Posterior cingulate gyrus (tissue), 11 donors: ENCODE measurements at places on chromosomes 6 and 20.

- DNase-seq = no peak
These were observed 1.4 kb downstream of the MDGA1 start for GRCh38 chr6:37696220-37696840.

DNA sequence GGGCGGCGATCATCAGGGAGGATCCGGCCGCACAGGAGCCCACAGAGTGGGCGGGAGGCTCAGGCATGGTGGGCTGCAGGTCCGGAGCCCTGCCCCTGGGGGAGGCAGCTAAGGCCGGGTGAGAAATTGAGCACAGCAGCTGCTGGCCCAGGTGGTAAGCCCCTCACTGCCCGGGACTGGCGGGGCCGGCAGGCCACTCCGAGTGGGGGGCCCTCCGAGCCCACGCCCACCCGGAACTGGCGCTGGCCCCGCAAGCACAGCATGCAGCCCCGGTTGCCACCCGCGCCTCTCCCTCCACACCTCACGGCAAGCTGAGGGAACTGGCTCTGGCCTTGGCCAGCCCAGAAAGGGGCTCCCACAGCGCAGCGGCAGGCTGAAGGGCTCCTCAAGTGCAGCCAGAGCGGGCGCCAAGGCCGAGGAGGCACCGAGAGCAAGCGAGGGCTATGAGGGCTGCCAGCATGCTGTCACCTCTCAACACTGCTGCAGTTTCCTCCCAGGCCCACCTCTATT, 48.1 kb upstream of the UST start:
- no peak for DNase-seq

DNA sequence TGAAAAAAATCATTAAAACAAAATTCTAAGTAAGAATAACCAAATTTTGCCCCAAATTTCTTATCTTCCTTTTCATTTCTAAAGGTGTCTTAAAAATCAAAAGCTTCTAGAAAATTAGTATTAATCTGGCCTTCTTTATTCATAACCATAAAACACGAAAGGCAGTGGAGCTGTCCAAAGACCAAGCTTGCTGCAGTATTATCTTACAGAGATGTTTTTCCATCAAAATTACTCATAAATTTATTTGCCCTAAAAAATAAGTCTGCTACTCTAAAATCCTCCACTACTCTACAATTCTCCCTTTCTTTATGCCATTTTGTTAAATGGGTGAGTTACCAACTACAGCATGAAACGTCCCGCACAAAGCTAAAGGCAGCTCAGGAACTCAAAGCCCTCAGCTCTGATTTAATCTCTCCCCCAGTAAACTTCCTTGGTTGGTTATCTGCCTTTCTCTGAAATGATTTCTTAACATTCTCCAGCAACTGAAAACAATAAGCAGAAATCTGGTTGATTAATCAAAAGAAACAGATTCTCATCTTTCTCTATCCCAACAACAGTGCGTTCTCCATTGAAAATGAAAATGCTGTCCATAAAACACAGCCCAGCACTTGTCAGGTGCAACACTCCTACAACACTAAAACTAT, 2.1 kb downstream of the USP49 start:
- no peak for DNase-seq

DNA sequence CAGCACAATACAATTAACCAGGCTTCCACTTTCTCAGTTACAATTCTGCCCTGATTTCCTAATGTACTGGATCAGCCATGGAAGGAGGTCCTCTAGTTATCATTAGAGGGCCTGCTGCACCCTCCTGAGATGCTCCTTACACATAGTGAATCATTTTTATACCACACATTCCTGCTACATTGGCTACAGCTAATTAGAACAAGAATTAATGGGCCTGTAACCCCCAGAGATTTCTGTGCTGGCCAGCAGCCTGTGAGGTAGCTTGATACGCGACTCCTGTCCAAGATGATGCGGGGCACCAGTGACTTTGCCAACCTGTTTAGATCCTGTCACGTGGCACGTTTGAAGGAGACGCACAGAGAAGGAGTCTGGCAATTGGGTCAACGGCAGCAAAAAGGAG, 422.8 kb downstream of the EPM2A start:
- no peak for DNase-seq

DNA sequence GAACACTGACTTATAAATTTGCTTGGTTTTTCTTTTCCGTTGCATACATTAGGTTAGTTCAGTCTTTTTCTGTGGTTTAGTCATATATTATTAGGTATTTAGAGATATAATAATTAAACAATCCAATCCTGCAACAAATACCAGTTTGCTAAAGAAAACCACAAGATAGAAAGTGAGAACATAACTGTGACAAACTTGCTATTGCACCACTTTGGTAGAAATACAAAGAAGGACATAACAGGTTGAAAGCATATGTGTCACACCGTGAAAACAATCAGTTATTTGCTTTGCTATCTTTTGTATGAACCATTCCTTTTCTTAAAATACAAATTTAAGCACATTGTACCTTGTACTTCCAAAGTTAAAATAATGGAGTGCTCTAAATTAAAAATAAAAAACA, 42.0 kb upstream of the KCNQ5 start:
- no peak for DNase-seq

DNA sequence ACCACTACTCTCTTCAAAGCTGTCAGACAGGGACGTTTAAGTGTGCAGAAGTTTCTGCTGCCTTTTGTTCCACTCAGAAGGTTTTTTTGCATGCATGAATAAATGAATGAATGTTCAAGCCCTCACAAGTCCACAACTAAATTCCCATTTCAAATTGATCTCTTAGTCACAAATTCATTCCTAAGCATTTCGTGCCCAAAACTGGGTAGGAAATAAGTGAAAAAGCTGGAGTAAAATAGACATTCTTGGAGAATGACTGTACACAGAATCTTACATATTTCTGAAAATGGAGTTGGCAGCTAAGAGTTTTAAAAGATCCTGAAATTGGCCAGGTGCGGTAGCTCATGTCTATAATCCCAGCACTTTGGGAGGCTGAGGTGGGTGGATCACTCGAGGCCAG, 117.6 kb downstream of the PERP start:
- DNase-seq = no peak

- no peak for DNase-seq
These were observed 157.5 kb downstream of the GRM4 start for GRCh38 chr6:33988121-33989015.

DNA sequence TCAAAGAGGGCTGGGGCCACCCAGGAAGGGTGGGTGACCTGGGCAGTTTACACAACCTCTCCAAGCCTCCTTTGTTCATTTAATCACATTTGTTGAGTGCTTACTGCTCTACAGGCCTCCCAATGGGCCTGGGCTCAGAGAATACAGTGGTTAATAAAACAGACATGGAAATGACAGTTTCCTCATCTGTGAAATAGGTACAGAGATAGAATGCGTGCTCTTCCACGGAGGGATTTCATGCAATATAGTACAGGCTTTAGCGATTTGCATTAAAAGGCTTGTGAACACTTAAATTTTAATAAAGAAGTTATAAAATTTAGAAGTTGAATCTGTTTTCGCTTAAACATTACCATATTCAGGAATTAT, 802 bp upstream of the FERMT1 start:
- no peak for DNase-seq

DNA sequence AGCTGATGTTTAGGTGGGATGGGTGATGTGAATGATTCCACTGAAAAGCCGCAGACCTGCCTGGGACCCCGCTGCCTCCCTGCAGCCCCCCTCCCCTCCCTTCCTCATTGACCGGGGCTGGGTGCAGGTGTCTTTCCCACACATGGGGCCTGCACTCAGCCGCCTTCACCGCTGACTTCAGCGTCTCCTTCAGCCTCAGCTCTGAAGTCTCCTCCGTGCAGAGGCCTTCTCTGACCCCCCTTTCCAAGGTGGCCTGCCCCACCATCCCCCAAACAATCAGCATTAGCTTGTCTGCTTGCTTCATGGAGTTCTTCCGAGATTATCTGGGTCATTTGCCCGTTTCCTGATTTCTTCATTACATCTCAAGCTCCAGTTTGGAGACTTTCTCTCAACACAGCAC, 140.7 kb downstream of the SMOC2 start:
- no peak for DNase-seq

DNA sequence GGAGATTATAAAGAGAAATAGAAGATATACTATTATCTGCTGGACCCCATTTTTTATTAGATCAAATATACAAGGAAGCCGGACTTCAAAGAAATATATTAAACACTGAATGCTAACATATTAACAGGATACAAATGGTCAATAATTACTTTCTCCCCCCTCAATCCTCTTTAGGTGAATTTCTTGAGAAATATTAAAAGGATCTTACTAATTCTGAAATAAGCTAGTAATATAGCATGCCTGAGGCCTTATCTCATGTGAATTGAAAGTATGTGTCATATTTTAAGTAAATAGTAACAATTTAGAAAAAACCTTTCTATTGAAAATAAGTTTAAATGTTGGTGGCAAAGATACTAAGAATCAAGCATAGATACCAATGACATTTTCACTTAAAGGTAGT, 954.7 kb upstream of the MAN1A1 start:
- DNase-seq = no peak

DNA sequence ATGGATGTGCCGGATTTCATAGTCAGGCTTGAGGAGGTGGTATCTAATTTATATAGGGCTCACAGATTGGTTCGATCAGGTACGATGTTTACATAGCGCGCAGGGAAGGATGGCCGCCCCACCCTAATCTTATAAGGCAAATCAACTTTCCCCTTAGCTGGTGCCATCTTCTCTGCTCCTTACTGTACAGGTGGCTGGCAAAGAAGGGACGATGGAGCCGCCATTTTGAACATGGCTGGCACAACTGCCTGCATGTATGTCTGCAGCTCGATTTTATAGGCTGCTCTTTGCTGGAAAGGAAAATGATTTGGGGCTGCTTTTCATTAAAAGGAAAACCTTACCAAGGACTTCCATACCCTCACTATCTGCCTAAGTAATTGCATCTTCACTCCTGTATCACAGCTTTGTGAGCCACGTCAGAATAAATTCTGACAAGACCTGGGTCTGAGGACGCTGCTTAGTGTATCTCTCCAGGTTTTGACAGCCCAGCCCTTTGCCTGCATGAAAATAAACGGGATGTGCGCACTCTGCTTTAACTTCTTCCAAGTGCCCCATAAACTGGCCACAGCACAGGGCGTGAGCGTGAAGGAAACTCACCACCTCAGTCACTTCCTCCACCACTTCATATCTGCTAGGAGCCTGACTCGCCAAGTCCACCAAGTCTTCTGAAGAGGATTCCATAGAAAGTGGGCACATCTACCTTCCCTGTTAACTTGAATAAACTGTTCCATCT, 109.4 kb upstream of the ARMC2 start:
- peak; percentile 19 for DNase-seq

DNA sequence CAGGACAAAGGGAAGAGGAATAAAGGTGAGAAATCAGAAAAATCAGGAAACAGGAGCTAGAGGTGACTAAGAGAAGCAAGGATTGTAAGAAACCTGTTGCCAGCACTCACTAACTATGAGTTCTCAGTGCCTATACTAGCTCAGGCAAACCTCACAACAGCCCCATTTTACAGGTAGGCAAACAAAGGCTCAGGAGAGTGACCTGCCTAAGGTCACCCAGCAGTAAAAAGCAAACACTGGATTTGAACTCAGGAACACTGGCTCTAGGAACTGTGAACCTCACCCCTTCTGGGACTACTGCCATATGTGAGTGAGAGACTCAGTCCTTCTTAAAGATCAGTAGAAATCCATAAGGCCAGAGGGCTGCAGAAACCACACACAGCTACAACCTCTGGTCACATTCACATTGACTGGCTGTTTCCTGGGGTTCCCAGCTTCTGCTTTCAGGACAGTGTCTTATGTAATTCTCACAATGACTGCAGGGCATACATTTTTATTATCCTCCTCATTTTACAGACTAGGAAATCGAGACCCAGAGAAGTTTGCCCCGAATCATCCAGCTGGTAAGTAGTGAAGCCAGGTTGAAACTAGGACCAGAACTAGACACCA, 80.7 kb upstream of the MAFB start:
- no peak for DNase-seq

DNA sequence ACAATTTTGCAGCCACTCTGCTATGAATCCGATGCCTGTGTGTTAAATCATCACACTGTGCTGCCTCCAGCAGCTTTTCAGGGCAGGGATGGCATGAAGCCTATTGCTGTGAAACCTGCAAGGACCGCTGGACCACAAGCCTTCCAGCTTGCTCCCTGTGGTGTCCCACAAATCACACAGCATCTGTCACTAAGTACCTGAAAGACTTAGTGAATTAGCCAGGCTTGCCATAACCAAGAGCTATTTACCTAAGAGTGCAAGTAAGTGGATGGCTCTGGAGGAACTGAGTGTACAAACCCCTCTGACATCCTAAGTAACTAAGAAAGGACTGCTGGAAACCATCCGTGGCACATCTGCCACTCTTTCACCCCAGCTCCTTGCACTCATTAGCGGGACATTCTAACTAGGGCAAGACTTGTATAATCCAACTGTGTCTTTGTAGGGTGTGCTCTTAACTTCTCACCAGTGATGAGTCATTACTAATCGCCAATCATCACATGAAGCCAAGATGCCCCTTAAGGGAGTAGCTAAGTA, 34.7 kb downstream of the FOXQ1 start:
- DNase-seq = no peak
